Kidney capillary endothelial cell (primary cell): ENCODE measurements at places on chromosomes 2 and 18.

DNA sequence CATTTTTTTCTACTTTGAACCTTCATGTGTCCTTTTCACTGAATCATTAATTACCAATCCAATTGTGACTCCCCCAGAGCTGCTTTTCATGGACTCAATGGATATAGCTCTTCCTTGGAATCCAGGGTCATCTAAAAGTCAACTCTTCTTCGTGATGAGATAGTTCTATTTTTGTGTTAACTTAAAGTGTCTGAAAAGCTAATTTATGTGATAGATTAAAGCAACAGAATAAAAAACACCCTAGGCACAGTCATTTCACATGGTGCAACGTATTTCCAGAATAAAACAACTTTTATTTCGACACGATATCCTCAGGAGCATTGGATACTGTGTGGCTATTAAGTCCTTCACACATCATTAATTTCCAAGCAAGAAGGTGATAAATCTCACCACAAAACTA lies 250.6 kb upstream of the SPHKAP start:
- DNase-seq = no peak

- no peak for DNase-seq
These were observed 56.9 kb downstream of the LIMS1 start for GRCh38 chr2:108591163-108591562.

DNA sequence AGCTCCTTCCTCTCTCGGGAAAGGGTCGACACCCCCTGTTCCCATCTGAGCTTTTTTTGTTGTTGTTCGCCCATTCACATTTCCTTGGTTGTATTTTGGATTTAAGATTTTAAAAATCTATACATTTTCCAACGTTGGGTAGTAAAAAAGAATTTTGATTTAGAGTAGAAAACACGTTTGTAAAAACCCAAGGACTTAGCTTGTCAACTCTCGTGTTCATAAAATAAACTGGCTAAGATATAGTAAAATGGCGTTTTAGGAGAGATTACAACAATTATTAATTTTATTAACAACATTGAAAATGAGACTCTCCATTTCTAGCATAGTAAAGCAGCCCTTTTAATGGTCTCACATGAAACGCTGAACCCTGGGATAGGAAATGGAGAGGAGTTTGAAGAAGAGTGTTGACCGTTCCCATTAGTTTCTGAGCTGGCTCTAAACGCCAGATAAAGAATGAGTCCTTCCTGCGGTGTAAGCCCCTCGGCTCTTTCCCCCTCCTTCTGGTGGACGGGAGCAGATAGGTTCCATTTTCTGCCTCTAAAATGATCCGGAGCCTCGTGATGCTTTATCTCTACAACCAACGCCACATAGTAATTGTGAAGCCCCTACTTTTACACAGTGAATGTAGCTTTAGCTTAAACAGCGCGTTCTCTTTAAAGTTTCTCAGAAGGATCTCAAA lies 24.0 kb upstream of the ZNF516 start:
- no peak for DNase-seq

DNA sequence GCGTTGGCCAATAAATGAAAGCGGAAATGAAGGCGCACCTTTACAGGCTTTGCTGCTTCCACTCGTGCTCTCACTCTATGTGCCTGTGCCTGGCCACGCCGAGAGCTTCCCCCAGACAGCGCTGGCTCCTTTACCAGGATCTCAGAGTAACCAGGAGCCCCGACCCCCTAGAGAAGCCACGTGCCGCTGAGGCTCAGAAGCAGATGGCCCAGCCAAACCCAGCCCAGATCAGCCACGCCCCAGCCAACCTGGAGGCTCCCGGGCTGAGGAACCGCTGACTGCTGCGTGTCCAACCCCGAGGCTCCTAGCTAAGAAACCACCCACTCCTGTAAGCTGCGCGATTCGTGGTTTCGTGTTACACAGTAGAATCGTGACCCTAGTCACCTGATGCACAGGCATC lies 199.3 kb downstream of the NCK2 start:
- DNase-seq = no peak

- DNase-seq = no peak
These were observed 93.5 kb downstream of the MYT1L start for GRCh38 chr2:2237563-2237962.

DNA sequence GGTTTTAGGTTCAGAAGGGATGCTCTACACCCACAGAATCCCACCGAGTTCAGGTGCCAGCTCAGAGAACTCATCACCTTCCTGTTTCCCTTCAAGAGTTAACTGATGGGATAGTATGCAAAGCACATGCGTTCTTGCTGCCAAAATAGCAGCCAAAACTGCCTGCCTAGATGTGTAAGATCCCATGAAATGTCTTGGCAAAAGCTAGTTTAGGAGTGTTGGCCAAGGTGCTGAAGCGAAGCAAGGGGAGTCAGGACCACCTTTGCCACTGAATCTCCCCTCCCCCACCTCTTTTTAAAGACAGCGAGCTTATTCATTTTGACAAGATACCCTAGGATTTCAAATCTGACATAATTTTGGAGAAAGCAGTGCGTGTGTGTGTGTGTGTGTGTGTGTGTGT lies 2.1 kb downstream of the DOCK10 start:
- DNase-seq = no peak

GRCh38 chr18:74499633-74500032 lies 3.5 kb downstream of the CNDP2 start:
- DNase-seq = peak; percentile 64

- no peak for DNase-seq
These were observed 1114.5 kb downstream of the DSC3 start for GRCh38 chr18:29928081-29928480.

DNA sequence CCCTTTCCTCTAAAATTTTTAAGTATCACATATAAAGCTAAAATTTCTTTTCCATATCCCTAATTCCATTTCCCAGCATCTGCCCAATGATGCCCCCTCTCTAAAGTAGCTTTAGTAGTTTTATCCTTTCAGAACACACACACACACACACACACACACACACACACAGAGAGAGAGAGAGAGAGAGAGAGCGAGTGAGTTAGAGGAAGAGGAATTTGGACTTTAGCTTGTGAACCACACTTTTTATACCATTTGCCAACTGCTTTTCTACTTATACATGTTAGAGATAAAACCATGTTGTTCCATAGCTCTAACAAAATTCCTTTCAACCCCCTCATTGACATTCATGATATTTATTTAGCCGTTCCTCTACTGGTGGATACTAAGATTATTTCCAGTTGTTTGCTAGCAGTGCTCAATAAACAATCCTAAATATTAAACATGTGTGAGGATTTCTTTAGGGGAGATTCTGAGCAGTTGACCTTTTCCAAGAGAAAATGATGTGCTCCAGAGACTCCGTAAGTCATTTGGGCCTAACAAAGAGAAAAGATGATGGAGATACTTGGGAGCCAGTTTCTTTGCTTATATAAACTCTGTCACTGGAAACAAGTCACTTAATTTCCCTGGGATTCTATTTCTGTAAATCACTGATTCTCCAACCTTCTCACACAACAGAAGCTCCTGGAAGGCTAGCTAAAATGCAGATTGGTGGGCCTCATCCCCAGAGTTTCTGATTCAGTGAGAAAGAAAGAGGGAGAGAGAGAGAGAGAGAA lies 229.7 kb upstream of the SP5 start:
- no peak for DNase-seq

- DNase-seq = no peak
These were observed 205.9 kb downstream of the EIPR1 start for GRCh38 chr2:3171564-3172264.

GRCh38 chr2:97348265-97348664 lies 235.3 kb downstream of the ANKRD36 start:
- no peak for DNase-seq

GRCh38 chr2:26245810-26246209 lies 1.1 kb downstream of the HADHB start:
- peak; percentile 13 for DNase-seq

- DNase-seq = no peak
These were observed 17.2 kb downstream of the TNP1 start for GRCh38 chr2:216842636-216843035.

GRCh38 chr2:180334514-180334913 lies 327.4 kb upstream of the CWC22 start:
- no peak for DNase-seq

GRCh38 chr2:216013080-216013909 lies at the start of gene MREG:
Gene MREG, minus strand, starts transcription at chr2:216013551. Its CDS starts 224 bp downstream, at chr2:216013327.
- DNase-seq = peak; percentile 73

- DNase-seq = peak; percentile 17
These were observed 144.0 kb downstream of the CLIP4 start for GRCh38 chr2:29259221-29259620.

DNA sequence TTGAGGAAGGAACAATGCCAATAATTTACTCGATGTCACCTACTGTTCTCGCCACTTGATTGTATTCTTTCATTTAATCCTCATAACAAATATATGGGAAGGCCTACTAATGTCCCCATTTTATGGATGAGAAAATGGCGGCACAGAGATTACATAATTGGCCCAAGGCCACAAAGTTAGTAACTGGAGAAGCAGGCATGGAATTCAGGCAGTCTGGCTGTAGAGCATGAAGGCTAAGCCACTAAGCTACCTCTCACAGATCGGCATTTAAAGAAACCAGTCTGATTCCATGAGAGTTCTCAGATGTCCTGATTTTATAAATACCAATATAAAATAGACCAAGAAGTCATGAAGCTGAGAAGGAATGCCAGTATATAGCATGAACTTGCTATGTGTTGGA lies 121.8 kb upstream of the EPAS1 start:
- DNase-seq = no peak
